Thoracic aorta (tissue), 2 donors: ENCODE measurements at places on chromosomes 7 and 10. TPM values are rescaled to one million over a fixed set of nuclear protein-coding genes. Genes with fewer than 3 reads are reported as not detected.

The ZNF365 gene
- 6.4 TPM for total RNA-seq

The OPALIN gene
- not detected for total RNA-seq

DNA sequence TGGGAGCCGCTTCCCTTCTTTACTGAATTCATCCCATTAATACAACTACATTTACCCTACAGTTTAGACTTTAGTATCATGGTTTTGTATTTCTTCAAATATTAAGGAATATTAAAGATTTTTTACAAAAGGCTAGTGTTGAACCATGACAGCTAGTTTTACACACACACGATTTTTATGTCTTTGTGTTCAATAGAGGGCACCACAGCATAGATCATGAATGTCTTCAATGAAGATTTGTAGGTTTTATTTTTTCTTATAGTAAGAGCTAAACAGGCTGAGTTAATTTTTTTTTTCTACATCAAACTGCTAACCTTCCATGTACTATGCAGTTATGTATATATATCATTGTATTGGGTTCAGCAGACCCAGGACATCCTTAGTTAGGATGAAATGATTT, 76.9 kb downstream of the SNX10 start:
- no peaks in the 10 kb centered on the region for H3K36me3 ChIP-seq
- H3K4me3 ChIP-seq = no peak overlapping the region
- H3K27me3 ChIP-seq = no peaks in the 10 kb centered on the region

GRCh38 chr10:125123476-125124114, 36.8 kb downstream of the CTBP2 start:
- H3K4me1 ChIP-seq = peaks cover 15% of the 10 kb centered on the region
- H3K36me3 ChIP-seq = no peaks in the 10 kb centered on the region
- no peaks in the 10 kb centered on the region for H3K27me3 ChIP-seq
- DNase-seq = peak; percentile 57

- peak overlapping the region; percentile 84 for H3K27ac ChIP-seq
- H3K27me3 ChIP-seq = no peaks in the 10 kb centered on the region
- H3K36me3 ChIP-seq = no peaks in the 10 kb centered on the region
- DNase-seq = no peak
- peak overlapping the region; percentile 6 for H3K4me3 ChIP-seq
Observed at GRCh38 chr10:29795850-29796249, 161.1 kb upstream of the SVIL start.

GRCh38 chr7:82542665-82543064, 99.1 kb upstream of the CACNA2D1 start:
- H3K4me3 ChIP-seq = no peak overlapping the region
- H3K27me3 ChIP-seq = no peaks in the 10 kb centered on the region
- no peaks in the 10 kb centered on the region for H3K36me3 ChIP-seq
- H3K4me1 ChIP-seq = no peaks in the 10 kb centered on the region
- no peak overlapping the region for H3K27ac ChIP-seq

The SFTPD gene
- 2.6 TPM for total RNA-seq

DNA sequence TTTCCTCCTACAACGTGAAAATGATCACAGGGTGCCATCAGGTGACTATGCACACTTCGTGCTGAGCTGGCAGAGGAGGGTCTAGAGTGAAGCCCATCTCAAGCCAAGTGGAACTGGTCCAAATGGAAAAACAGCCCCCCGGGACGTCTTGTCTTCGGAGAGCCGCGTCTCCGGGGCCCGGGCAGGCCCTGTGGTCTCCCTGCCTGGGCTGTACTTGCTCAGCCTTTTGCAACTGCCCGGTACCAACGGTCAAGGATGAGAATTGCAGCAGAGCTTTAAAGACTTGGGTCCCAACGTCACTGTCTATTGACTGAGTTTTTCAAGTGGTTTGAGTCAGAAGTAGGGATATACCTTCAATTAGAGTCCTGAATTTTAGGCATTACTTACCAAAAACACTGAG, 315.5 kb downstream of the PTPRN2 start:
- no peaks in the 10 kb centered on the region for H3K4me1 ChIP-seq
- no peaks in the 10 kb centered on the region for H3K27me3 ChIP-seq
- no peak for DNase-seq

- H3K27me3 ChIP-seq = no peaks in the 10 kb centered on the region
- no peak overlapping the region for H3K27ac ChIP-seq
- no peaks in the 10 kb centered on the region for H3K36me3 ChIP-seq
- DNase-seq = no peak
Observed at GRCh38 chr7:117012696-117013095, 59.4 kb downstream of the ST7 start.

DNA sequence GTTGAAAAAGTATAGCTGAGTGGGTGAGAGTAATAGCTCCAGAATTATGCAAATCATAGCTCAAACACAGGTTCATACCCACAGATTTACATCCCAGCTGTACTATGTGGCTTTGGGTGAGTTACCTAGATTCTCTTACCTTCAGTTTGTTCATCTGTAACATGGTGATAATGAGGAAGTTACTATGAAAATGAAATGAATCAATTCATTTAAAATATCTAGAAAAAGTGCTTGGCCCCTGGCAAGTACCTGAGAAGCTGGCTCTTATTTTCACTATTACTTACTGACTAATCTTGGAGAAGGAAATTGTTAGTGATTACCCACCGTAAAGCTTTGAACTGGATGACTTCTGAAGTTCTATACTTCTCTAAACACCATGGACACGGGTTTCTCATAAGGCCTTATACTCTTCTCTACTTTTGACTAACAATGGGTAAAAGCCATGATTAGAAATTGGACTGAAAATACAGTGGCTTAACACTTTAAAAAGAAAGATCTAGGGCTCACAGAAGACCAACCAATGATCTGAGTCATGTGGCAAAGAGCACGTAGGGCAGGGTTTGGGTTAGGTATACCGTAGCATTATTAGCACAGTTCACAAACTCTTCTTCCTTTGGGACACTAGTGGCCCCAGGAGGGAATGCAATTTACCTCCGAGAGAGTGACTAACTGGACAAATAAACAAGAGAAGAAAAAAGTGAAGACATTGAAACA, 149.2 kb downstream of the PLPP4 start:
- H3K4me3 ChIP-seq = no peak overlapping the region
- H3K27me3 ChIP-seq = no peaks in the 10 kb centered on the region
- no peaks in the 10 kb centered on the region for H3K4me1 ChIP-seq
- H3K27ac ChIP-seq = no peak overlapping the region

The JAKMIP3 gene
- total RNA-seq = 1.4 TPM

The SPDYE8 gene
- total RNA-seq = not detected
